Heart left ventricle (tissue), 16 donors: ENCODE measurements at places on chromosomes 2 and 18.
A peak's percentile ranks its signal among the peaks of the same experiment; 100 is the strongest.

- no peak for DNase-seq
These were observed 13.7 kb downstream of the SOS1 start for GRCh38 chr2:39107156-39107555.

DNA sequence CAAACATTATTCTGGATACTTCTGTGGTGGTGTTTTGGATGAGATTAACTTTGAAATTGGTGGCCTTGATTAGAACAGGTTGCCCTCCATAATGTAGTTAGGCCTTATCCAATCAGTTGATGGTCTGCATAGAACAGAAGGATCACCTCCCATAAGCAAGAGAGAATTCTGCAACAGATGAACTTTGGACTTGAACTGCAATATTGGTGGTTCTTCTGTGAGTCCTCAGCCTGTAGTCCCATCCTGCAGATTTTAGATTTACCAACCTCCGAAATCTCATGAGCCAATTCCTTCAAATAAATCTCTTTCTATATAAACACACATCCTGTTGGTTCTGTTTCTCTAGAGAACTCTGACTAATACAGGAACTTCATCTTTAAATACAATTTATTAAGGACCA lies 81.9 kb downstream of the IRS1 start:
- DNase-seq, result no peak

- no peak for DNase-seq
These were observed 621.1 kb upstream of the FANCL start for GRCh38 chr2:58862244-58862643.

DNA sequence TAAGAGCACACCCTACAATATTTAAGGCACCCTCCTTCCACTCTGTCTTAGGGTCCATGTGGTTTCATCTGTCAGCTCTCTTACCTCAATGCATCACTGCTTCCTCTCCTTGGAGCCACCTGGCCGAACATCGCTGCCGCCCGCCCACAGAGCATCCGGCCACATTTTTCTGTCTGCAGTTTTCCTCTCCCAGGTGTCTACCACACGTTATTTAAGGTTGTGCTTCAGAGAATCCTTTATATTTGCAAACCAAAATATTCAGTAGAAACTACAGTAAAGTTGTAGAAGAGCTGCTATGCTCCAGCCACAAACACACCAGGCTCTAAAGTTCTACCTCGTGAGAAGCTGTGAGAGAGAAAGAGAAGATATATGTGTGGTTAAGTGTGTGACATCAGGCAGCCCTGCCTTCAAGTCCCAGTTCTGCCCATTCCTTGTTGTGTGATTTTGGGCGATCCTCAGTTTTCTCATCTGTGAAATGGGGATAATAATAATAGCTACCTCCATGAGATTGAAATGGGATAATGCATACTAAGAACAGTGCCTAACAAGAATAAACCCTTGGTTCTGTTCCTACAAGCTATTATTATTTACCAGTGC lies 4.9 kb upstream of the STK17B start:
- no peak for DNase-seq

- no peak for DNase-seq
These were observed 309.5 kb upstream of the LYPD1 start for GRCh38 chr2:132979339-132980093.

GRCh38 chr2:60873381-60873780 lies 8.0 kb upstream of the REL start:
- DNase-seq, result no peak

GRCh38 chr2:159971365-159972152 lies 90.9 kb downstream of the PLA2R1 start:
- no peak for DNase-seq

- no peak for DNase-seq
These were observed 32.0 kb downstream of the IMPA2 start for GRCh38 chr18:12013186-12013916.

- DNase-seq, result no peak
These were observed 243.2 kb upstream of the HDAC4 start for GRCh38 chr2:239644011-239644410.

DNA sequence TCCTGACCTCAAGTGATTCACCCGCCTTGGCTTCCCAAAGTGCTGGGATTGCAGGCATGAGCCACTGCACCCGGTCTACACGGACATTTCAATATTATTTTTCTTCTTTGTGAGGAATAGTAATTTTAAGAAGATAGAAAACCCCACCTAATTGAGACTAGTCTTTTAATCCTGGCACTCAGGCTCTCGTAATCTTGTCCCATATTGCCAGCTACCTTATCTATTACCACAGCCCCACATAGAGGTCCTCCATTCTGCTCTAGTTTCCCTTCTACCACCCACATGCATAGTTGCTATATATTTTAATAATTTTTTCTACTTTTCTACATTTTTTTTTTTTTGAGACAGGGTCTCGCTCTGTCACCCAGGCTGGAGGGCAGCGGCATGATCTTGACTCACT lies 9.5 kb upstream of the USP14 start:
- DNase-seq, result no peak

DNA sequence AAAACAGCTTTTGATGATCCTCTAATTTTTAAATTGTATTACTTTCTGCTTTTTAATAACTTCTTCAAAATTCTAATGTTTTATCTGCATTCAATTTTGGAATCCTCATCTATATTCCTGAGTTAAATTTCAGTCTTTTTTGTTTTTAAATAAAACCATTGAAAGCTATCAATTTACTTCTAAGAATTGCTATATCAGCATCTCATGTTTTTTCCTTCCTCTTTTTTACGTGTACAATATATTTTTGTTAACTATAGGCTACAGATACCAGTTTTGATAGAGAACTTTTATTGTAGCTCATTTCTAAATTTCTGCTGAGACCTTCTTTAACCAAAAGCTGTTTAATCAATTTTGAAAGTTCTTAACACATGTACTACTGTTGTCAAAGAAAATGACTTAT lies 84.5 kb downstream of the SS18 start:
- DNase-seq, result no peak

- no peak for DNase-seq
These were observed 2.7 kb downstream of the USP40 start for GRCh38 chr2:233563663-233564430.

DNA sequence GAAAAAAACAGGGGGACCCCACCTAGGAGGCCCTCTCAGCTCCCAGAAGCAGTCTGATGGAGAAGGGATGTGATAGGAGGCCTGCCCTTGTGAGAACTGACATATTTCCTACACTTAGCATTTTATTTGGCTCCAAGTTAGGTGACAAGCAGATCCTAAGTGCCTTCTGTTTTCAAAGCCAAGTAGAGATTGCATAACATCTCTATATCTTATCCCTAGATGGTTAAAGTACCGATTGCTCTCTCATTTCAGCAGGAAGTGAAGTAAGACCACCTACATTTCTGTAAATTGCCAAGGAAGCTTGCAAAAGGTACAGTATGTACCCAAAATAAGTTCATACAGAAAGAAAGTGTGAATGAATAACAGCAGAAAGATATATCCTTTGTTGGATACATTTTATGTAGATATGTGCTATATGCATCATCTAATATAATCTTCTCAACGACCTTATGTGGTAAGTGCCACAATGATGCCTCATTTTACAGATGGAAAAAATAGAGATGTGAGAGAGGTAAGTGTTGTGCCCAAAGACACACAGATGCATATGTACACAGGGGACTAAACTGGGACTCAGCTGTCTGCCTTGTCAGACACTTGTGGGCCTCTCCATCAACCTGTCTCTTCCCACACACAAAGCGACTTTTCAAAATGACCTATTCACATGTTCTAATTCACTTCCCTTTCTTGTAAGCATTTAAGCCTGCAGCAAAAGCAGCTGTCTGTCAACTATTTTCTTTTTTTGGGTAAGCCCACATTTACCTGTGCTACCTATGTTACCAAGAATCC lies 38.9 kb downstream of the DHRS9 start:
- no peak for DNase-seq

DNA sequence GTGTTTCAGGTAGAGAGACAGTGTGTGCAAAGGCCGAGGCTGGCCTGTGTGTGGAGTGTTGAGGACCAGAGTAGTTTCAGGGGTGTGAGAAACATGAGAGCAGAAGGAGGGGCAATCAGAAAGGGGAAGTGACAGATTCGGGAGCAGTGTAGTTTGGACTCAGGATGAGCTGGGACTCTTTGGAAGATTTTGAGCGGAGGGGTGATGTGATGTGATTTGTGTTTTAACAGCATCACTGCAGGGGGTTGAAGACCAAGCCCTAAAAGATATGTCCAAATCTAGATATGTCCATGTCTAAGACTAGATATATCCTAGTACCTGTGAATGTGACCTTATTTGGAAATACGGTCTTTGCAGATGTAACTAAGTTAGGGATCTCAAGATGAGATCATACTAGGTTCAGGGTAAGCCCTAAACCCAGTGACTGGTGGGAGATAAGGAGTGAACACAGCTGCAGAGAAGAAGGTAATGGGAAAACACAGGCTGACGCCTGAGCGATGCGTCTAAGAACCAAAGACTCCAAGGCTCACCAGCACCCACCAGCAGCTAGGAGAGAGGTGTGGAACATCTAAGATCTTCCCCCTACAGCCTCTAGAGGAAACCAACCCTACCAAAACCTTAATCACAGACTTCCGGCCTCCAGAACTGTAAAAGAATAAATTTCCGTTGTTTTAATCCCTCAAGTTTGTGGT lies 38.5 kb upstream of the MYO3B start:
- no peak for DNase-seq

GRCh38 chr2:59029058-59029457 lies 787.9 kb upstream of the FANCL start:
- DNase-seq, result no peak

- DNase-seq, result no peak
These were observed 17.3 kb downstream of the NCK2 start for GRCh38 chr2:105761931-105762515.

DNA sequence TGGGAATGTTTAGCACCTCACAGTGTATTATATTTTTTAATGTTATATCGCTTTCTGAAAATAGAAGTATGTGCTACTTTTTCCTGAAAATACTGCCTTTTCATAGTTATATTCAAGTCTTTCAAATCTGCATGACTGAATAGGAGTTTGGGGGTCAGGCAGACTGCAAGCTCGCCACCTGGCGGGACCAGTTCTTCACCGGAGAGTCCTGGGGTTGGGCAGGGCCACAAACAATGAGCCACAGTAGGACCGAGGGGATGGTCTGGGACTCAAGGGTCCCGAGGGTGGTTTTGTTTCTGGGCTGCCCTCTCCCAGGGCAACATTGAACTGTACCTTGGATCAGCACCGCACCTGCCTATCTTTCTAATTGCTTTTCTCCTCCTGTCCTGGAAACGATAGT lies 70.6 kb downstream of the VWA3B start:
- no peak for DNase-seq

DNA sequence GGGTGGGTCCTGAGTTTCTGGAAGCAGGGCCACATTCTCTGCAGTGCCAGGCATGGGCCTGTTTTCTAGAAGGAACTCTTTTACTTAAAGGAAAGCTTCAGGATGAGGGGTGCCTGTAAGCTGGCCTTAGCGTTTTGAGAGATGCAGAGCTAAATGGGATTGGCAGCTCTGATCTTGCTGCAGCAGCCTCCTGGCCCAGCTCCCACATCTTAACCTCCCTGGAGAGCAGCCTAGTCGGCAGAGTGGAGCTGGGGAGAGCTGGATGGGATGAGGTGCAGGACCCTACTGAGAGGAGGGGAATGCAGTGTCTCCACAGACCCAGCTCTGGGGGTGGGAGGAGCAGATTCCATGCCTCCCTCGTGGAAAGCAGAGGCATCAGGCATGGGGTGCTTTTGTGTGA lies 52.0 kb downstream of the TMEM17 start:
- no peak for DNase-seq

- DNase-seq, result no peak
These were observed 46.8 kb downstream of the ATOH8 start for GRCh38 chr2:85800586-85800985.

GRCh38 chr2:197800091-197800490 lies 4.3 kb upstream of the PLCL1 start:
- DNase-seq, result no peak

DNA sequence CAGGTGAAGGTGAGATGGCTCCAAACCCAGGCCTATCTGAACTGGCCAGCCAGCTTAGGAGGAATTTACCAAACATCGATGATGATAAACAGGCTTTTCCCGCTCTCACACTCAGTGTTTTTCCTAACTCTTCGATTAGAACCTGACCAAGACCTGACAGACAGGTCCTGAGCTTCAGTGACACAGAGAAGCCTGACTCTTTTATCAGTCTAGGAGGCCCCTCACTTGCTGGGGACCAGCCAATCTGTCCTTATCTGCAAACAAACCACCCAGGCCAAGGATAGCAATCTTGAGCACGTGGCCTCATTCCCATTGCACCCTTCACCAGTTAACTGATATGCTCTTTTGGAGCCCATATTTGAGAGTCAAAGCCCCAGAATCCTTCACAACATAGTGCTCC lies 1.9 kb upstream of the ITSN2 start:
- DNase-seq, result no peak

DNA sequence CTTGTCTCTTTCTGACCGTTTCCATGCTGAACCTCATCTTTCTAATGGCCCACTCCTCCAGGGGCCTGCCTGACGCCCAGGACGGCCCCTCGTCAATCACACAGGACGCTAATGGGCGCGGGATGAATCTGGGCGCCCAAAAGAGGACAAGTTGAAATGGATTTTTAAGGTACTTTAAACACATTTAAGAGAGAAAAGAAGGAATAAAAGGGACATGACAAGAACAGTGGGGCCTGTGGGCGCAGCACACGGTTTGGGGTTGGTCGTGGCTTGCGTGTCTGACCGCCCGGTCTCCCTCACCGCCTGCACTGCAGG lies 607 bp upstream of the UBE2F start:
- DNase-seq, result no peak

- DNase-seq, result peak; percentile 91
These were observed 165.8 kb downstream of the TNS1 start for GRCh38 chr2:217836901-217837491.

- DNase-seq, result no peak
These were observed 190.4 kb upstream of the CCDC150 start for GRCh38 chr2:196449083-196449482.

GRCh38 chr2:95049961-95050360 lies 24.5 kb downstream of the MAL start:
- DNase-seq, result no peak

GRCh38 chr2:85180322-85181133 lies 47.3 kb downstream of the TCF7L1 start:
- DNase-seq, result no peak

DNA sequence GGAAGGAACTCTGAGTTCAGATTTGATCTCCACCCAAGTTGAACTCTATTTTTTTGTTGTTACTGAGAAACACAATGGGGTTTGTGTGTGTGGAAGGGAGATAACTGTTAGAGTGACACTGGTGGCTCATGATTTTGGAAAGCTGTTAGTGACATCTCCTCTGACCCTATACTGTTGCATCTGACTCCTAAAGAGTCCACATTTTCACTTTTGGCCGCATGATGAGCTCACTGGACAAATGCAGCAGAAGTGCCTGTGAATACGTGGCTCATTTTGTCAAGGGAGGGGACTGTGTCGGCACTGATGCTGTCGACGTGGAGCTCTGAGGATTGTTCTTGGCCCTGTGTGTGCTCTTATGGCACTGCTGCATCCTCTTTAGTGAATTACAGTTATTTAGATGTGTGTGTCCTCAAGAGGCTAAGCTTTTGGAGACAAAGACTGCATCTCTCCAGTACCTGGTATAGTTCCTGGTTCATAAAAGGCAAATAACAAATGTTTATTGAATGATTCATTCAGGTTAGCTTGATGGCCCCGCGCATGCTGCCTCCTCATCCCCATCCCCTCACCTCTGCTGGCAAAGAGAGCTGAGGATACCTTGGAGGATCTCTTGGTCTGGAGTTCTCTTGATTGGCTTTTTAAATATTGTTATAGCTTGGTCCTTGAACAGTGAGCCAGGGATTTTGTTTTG lies 135.4 kb downstream of the PHLPP1 start:
- no peak for DNase-seq

GRCh38 chr2:79882548-79882947 lies 369.7 kb downstream of the CTNNA2 start:
- DNase-seq, result no peak

GRCh38 chr2:174621323-174621722 lies 23.7 kb upstream of the WIPF1 start:
- no peak for DNase-seq
